Erythroblast (primary cell): ENCODE measurements at places on chromosomes 7 and 10.

- DNase-seq = peak; percentile 13
Measured at GRCh38 chr10:34454590-34455261, 360.4 kb downstream of the PARD3 start.

- no peak for DNase-seq
Measured at GRCh38 chr10:118430190-118430589, 88.1 kb upstream of the FAM204A start.

DNA sequence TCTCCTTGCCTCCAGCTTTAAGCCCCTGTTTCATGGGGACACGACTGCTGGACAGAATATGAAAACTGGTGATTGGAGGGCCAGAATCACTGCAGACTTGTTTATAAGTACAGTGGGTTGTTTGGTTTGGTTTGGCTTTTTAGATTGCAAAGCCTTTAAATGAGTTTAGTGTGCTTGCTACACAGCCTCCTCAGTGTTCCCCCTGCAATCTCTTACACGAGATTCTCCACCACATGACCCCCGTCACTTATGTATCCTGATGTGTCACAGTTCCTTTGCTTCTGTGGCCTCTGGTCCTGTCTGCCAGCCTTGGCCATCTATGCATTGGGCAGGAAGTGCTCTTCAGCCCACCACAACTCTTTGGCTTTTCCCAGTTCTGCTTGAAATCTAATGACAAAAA is 103.7 kb upstream of the ANKRD1 start:
- no peak for DNase-seq

DNA sequence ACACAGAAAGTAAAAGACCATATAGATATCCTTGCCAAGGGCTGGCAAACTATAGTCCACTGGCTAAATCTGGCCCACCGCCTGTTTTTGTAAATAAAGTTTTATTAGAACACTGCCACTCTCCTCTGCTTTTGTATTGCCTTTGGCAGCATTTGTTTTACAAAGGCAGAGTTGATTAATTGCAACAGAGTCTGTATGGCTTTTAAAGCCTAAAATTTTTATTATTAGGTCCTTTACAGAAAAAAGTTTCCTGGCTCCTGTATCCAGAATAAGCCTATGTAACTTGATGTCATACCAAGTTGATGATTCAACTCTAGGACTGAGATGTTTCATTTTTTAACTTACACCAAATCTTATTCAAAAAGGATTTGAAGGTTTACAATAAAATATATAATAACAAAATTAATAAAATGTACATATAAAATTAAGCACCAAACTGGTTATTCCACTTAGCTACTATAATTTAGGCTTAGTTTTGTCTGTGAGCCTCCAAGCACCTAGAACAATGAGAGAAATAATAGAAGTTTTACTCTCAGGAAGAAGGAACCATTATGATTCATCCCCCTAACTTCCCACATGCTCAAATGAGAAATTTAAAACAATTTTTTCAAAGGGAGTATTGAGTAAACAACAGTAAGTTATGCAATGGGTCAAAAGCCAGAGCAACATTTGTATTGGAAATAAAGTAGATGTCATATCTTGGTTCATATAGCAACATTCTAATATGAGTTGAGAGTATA is 31.9 kb downstream of the CPED1 start:
- DNase-seq = no peak

- no peak for DNase-seq
Measured at GRCh38 chr7:131895541-131896164, 339.2 kb upstream of the PODXL start.

GRCh38 chr10:123855008-123855684 is 36.5 kb downstream of the CPXM2 start:
- DNase-seq = no peak

DNA sequence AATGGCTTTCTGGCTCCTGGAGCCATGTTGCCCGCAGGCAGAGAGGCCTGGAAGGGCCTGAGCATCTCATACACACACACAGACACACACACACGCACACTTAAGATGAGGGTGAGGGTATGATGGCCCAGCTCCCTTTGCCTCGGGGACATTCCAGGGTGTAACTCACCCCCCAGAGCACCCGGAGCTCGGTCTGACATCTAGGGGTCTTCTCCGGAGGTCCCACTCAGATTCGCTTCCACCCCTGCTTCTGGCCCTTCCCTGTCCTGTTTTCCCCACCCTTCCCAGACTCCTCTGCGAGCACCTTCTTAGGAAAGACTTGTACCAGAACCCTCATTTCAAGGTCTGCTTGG is 304.4 kb downstream of the GRID1 start:
- DNase-seq = no peak

GRCh38 chr10:95657250-95657649 is 739 bp upstream of the ALDH18A1 start:
- DNase-seq = no peak

GRCh38 chr7:129750501-129750900 is 139.0 kb downstream of the NRF1 start:
- DNase-seq = peak; percentile 73

- no peak for DNase-seq
Measured at GRCh38 chr7:29877196-29877595, 70.9 kb downstream of the WIPF3 start.

GRCh38 chr7:73967832-73968290 is 60.1 kb upstream of the ELN start:
- peak; percentile 27 for DNase-seq

DNA sequence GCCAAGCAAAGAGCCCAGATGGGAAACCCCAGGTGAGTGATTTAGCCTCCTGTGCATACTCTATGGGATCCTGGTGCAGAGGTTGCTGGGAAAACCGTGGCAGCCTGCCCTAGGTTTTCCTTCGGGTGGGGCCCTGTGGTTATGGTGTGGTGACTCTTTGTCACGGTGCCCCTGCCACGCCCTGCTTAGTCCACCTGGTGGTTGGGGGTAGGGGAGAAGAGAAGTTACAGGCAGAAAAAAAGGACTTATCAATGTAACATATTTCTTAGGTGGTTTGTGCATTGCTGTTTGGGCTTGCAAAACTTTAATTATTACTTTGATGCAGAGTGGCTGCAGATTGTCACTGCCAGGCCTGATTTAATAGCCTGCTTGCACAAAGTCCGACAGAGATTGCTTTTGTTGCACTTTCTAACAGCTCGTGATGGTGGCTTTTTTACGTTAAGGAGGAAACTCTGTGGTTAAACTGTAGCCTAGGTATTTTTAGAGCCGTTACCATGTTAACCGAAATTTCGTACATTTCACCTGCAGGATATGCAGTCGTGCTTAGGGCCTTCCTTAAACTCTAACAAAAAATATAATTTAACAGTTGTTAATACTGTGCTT is 197.4 kb downstream of the RNLS start:
- DNase-seq = no peak
